Fibroblast of skin of scalp (primary cell): ENCODE measurements at places on chromosomes 4 and X.

DNA sequence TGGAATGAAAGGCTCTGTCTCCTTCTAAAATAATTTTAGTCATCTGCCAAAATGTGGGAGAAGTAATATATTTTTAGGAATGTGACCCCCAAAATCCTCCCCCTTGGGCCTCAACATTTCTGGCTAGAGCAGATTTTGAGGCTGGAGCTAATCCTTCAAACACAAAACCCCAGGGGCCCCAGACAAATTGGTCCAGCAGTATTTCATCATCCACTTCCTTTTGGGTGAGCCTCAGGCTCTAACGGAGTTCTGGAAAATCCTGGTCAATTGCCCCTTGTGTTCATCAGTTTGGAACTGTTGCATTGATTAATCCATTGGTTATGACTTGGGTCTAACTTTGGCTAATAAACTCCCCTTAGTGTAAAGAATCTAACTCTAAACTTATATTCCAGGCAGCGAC lies 67.4 kb upstream of the PCDH19 start:
- no peak for DNase-seq

GRCh38 chrX:17027931-17028330 lies 81.5 kb downstream of the REPS2 start:
- no peak for DNase-seq

DNA sequence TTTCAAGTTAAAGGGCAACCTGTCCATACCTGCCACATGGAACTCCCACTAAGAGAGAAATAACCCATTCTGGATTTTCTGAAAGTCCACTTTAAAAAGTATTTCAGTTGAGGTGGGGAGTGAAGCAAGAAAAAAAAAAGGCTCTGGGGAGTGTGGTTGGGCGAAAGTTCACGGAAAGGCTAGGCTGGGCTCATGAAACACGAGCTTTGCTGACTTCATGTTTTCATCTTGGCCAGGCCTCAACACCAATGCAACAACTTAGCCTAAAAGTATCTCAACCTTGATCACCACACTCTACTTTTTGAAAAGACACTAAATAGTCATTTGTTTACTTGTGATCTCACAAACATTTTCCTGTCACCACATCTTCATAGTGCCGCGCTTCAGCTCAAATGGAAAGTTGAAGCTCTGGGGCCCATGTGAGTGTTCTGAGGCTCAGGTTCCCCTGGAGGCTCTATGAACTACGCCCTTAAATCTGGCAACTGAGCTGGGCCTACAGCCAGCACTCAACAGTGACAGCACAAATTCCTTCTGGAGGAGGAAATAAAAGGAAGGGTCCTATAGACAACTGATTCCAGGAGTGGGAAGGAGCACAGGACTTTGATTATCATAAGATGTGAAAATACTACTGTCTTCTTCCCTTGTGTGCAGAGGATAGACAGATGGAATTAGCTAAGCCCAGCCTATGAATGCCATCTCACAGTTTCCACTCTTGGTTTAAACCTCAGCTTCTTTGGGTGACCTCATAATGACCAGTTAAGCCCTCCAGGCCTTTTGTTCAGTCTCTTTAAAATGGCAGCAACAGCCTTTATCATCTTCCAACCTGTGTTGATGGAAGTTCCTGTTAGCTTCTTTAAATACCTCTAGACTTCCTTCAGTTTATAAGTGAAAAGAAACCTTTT lies 5.1 kb downstream of the CD40LG start:
- DNase-seq = no peak

GRCh38 chr4:173498023-173498422 lies 32.0 kb downstream of the HAND2 start:
- no peak for DNase-seq

GRCh38 chrX:153370293-153371055 lies 30.7 kb downstream of the PNMA6E start:
- DNase-seq = no peak

GRCh38 chrX:103520386-103520785 lies 1.1 kb upstream of the RAB40A start:
- peak; percentile 84 for DNase-seq

GRCh38 chr4:138051157-138051556 lies 191.0 kb downstream of the SLC7A11 start:
- DNase-seq = peak; percentile 62

DNA sequence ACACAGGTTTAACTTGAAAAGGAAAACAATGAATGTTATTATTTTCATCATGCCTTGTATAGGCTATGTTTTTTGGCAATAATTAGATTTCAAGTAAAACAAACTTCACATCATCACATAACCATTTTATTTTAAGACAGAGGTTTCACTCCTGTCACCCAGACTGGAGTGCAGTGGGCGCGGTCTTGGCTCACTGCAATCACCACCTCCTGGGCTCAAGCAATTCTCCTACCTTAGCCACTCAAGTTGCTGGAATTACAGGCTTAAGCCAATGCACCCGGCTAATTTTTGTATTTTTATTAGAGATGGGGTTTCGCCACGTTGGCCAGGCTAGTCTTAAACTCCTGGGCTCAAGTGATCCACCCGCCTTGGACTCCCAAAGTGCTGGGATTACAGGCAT lies 658.6 kb upstream of the ATOH1 start:
- no peak for DNase-seq

- DNase-seq = no peak
Observed at GRCh38 chrX:130841776-130842175, 61.2 kb downstream of the ENOX2 start.

DNA sequence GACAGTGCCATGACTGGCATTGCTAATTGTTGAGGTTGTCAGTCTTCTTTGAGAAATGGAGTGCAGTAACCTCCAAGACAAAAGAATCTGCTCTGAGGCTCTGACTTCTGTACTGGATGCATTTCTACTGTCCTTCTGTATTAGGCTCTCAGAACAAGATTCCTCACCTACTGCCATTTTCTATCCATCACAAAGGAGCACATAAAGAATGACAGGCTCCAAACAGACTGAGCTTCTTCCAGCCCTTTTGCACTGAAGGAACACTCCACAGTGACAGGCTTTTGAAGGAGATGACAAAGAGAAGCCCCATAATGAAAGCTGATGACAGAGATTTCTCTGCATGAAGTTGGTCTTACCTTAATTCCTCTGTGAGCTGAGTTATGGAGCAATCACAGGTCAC lies 162.2 kb downstream of the PCDH19 start:
- DNase-seq = no peak

DNA sequence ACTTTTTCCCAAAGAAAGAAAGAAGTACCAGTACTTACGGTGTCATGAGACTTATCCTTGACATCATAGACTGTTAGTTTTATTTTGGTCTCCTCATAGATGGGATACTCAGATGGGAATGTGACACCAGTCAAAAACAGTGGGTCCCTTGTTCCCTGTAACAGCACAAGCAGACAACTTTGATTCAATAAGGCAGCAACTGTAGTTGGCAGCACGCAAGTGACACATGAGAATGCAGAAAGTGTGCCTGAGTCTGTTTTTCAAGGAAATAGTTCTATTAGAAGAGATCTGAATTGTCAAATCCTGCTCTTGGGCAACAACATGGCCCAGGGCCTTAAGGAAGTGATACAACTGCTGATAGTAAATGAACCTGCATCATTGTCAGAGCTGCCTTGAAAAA lies 443.2 kb downstream of the INPP4B start:
- no peak for DNase-seq

DNA sequence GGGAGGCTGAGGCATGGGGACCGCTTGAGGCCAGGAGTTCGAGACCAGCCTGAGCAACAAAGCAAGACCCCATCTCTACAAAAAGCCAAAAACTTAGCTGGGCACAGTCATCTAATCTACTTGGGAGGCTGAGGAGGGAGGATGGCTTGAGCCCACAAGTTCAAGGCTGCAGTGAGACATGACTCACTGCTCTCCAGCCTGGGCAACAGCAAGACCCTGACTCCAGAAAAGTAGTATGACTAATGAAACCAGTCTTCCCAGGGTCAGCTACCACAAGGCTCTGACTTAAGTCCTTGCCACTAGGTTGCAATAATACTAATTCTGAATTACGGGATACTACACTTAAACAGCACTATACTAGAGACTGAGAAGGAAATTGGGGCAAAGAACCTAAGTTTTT lies 33.1 kb downstream of the ERVMER34-1 start:
- no peak for DNase-seq

DNA sequence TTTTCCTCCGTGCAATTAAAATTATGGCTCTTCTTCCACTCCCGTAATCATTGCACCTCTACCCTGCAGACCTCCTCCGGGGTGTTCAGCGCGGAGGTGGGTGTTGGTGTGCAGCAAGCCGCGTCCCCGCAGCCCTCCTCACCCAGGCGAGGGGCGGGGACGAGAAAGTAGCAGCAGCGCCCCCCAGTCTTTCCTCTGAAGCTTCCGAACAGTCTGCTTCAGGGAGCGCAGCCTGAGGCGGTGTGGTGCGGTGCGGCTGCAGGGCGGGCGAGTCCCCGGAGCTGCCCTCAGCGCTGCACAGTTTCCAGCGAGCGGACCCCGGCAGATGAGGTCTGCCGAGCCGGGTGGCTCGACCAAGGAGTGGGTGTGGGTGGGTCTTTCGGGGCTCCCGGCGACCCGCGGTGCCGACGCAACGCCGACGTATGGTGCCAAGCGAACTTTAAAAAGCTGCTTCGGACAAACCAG lies at the start of gene FRAS1:
TSS of gene FRAS1 (plus strand) at position 189 of the 465 bp plus-strand sequence. CDS start 687 bp downstream, outside the sequence.
- peak; percentile 31 for DNase-seq

GRCh38 chr4:56626963-56627362 lies 54.1 kb downstream of the HOPX start:
- no peak for DNase-seq

DNA sequence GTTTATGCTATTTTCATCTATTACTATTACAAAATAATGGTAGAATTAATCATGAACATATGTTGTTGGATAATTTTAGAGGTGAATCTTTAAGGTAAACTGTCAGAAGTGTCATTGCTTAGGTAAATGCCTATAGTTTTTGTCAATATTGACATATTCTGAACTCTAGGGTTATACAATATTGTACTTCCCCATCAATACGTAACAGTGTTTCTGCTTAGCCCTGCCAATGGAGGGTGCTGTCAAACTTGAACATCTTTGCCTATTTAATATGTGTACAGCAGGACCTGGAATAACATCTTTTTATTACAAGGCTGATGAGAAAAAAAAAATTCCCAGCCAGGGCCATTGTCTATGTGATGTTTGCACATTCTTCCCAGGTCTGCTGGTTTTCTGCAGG lies 40.8 kb downstream of the ARHGAP24 start:
- DNase-seq = no peak

GRCh38 chr4:169167957-169168858 lies 102.5 kb downstream of the SH3RF1 start:
- DNase-seq = no peak

DNA sequence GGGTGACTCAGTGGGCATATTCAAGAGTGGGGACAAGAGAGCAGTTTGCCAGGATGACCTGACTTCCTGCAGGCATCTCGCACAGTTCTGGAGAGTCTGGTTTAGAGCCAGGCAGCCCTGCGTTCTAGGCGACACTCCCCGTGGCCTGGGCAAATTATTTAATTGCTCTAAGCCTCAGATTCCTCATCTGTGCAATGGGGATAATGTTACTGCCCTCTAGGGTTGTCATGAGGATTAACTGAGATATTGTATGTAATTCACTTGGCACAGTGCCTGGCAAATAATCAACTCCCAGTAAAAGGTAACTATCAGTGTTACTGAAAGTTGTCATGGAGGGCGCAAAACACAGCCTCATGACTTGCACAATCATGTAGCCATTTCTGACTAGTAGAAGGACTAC lies 48.8 kb upstream of the PITX2 start:
- no peak for DNase-seq

- DNase-seq = no peak
Observed at GRCh38 chr4:7924163-7924562, 15.5 kb downstream of the AFAP1 start.

DNA sequence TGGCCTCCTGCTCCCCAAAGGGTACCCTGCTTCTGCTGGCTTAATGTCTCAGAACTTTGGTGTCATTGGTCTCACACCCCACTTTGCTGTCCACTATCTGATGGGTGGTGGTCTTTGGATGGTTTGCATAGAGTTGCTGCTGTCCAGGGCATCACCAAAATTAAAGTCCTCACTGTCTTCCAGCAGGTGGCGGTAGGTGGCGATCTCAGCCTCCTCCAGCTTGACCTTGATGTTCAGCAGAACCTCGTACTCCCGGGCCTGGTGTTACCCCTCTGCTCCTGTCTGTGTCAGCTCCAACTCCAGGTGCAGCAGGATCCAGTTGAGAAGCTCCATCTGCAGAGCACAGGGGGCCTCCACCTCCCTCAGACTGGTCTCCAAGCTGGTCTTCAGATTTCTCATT lies 1169.5 kb upstream of the PABPC4L start:
- DNase-seq = no peak

DNA sequence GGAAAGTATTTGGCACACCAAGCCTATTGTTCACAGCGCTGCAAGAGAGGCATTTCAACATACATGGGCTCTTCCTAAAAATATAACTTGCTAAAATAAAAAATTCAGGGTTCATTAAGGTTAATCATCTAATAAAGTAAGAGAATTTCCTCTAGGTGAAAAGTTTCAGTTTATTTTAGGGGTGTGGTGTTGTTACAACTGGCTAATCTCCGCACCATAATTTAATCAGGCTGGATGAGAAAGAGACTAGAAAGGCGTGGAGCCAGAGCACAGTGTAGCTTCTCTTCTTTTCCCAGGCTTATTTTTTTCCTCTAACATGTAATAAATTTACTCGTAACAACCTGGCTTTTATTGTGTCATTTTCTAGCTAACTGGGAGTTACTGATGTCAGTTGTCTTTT lies 47.9 kb downstream of the FHL1 start:
- DNase-seq = no peak

DNA sequence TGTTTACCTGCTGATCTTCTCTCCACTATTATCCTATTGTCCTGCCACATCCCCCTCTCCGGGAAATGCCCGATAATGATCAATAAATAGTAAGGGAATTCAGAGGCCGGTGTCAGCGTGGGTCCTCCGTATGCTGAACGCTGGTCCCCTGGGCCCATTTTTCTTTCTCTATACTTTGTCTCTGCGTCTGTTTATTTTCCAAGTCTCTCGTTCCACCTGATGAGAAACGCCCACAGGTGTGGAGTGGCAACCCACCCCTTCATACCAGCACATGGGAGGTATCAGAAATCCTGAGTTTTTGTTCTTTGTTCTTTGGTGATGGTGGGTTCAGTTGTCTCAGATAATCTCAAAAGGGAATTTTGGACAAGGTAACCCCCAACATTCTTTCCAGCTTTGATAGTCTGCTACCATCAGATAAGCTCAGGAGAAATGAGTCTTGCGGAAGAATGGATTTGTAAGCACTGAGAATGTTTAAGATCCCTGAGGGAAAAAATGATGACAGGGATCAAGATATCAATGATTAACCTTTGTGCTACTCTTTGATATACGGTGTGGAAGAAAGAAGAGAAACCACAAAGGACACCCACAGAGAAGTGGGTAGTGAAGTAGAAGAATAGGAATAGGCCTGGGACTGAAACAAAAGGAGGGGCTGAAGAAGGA lies 117.9 kb downstream of the CEP44 start:
- no peak for DNase-seq

DNA sequence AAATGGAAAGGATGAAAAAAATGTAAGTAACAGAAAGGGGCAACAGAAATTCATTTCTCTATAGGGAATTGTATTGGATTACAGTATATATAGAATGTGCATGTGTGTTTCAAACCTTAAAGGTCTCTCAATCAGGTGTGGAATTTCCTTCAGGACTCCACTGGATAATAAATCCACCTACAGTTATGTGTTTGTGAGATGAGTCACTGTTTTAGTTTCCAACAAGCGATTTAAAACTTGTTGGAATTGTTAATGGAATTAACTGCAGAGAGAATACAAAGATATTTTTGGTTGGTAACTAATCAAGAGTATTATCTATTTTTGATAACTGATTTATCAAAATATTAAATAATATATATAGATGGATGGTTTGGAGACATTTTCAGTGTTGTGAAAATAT lies 32.8 kb downstream of the CEP44 start:
- no peak for DNase-seq
